Kidney (tissue), 22 donors: ENCODE measurements at places on chromosomes 6 and 20. TPM values are rescaled to one million over a fixed set of nuclear protein-coding genes. Genes with fewer than 3 reads are reported as not detected.

DNA sequence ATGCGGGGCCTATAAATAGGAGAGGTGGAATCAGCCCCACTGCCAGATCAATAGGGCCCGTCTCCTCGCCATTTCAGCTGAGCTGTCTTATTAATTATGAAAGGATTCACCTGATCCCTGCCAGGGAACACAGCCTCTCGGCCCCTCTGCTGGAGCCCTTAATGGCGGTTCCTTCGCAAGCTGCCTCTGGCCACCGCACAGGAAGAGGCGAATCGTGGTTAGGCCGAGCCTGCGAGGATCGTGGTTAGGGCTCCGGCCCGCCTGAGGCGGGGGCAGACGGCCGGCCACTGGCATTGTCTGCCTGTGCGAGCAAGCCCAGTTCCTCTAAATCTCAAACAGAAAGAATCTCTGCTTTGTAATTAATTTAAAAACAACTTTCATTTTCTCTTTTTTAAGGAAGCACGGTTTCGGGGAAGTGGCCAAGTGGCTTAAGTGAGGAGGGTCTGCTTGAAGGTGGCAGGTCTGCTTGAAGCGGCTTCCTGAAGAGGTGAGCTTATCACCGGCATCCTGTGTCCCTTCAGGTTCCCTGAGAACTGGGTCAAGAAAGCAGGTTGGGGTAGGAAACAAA is 9.2 kb downstream of the NRN1 start:
- DNase-seq: peak; percentile 67

- no peak for DNase-seq
These were observed 235.4 kb downstream of the HDGFL1 start for GRCh38 chr6:22804620-22805261.

GRCh38 chr6:141451511-141452353 is 681.0 kb upstream of the GJE1 start:
- no peak for DNase-seq

GRCh38 chr6:63303476-63303875 is 16.3 kb downstream of the LGSN start:
- DNase-seq: no peak

SNX21 gene
- 35.6 TPM for polyA plus RNA-seq

- DNase-seq: no peak
These were observed 241.4 kb downstream of the LAMA2 start for GRCh38 chr6:129124347-129124746.

DZANK1 gene
- polyA plus RNA-seq: 3.9 TPM

DNA sequence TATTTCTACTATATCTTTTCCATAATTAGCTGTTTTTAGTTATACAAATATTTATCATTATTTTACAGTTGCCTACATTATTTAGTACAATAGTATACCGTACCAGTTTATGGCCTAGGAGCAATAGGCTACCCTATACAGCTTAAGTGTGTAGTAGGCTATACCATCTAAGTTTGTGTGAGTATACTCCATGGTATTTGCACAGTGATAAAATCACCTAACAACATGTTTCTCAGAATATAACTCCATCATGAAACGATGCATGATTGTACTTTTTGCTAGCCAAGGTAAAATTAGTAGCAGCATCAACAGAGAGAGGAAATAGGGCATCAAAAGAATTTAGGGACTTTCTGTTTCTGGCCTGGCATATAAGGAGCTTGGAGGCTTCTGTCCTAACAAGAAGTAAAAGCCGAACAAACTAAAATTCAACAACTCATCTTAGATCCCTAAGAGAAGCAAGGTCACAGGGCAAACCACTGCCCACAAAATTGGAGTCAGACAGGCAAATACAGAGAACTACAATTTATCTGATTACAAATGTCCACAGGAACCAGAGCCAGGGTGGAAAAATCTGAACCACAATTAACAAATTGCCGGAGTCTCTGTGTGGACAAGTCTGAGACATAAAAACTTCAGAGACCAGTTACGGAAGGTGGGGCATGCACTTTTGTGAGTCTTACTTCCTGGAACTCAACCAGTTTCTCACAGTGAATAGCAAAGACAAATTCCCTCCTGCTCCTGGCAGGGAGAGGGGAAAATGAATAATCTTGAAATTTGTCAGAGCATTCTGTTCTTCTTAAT is 671.4 kb downstream of the RFPL4B start:
- DNase-seq: peak; percentile 67

DNA sequence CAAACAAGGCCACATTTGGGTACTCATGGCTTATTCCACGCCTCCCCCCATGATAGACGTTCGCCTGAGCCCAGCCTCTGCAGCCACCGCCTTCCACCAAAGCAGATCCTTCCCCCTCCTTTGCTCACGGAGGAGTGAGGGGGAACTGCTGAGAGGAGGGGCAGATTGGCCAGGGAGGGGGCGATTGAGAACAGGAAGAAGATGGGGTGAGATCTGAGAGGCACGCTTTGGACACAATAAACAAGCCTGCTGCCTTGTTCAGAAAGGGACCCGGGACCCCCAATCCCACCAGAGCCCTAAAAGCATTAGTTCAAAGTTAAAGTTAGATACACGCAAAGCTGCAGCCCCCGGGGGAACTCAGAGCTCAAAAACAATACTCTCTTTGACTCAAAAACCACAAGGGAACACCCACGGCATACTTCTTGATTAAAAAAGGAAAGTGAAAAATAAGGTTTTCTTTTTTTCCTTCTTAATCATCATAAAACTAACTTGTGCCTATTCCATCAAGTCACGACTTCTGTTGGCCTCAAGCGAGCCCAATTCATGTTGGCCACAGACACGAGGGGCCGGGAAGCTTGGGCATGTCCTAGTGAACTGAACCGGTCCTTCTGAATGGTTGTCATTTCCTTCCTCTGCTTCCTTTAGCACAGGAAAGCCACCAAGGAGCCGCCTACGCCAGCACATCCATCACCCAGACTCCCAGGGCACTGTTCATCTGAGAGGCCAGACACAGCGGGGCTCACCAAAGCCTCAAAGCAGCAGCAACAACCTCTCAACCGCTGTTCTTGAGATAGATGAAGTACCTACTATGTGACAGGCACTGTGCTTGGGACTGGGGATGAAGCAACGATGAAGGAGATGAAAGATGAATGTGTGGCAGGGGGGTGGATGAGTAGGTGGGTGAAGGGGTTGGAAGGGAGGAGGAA is 44.7 kb downstream of the NFATC2 start:
- peak; percentile 32 for DNase-seq

SNAP91 gene
- not detected for polyA plus RNA-seq
